Stimulated activated CD8-positive, alpha-beta memory T cell treated with anti-CD3 and anti-CD28 coated beads, Interleukin-4, amount 100 ng/mL, for 4 hours (primary cell): ENCODE measurements at places on chromosomes 7 and 10.
A peak's percentile ranks its signal among the peaks of the same experiment; 100 is the strongest.

DNA sequence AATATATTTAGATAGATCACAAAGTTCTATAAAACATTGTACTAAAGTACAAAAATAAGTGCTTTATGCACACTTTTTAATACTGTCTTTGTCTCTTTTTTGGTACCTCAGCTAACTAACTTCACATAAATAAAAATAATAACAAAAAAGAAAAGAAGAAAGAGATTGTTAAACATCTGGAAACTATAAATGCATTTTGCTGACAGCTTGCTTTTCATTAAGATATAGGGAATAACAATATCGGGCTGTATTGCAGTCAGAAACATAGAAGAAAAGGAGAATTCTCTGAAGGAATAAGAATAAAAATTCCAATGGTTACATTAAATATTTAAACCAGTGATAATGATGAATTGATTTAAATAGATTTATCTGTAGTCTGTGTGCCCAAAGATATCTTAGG is 59.9 kb downstream of the ASAH2B start:
- DNase-seq, result no peak

DNA sequence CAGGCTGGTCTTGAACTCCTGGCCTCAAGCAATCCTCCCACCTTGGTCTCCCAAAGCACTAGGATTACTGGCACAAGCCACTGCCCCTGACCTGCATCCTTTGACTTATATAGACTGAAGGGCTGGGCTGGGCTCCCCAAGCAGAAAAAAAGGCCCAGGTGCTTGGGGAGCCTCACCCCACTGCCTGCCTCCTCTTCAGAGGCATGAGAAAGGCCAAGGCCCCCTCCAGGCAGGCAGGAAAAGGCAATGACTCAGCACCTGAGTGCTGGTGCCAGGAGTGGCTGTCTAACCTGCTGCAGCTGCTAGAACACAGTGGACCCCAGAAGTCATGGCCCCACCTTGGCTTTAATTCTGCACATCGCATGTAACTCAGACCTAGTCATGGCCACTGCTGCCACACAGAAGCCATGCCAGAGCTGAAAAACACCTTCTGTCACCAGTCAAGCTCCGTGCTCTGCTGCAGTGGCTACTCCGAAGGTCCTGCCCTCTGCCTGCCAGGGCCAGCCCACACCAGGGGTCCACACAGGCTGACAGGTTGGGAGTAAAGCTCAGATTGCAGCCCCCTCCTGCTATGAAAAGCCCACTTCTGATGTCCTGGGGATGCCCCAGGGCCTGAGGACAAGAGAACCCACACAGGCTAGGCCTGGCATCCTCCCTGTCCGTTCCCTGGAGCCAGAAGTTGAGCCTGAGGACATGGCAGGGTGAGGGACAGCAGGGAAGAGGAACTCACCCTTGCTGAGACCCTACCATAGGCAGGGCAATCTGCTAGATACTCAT is 48.5 kb downstream of the GRID1 start:
- DNase-seq, result no peak

DNA sequence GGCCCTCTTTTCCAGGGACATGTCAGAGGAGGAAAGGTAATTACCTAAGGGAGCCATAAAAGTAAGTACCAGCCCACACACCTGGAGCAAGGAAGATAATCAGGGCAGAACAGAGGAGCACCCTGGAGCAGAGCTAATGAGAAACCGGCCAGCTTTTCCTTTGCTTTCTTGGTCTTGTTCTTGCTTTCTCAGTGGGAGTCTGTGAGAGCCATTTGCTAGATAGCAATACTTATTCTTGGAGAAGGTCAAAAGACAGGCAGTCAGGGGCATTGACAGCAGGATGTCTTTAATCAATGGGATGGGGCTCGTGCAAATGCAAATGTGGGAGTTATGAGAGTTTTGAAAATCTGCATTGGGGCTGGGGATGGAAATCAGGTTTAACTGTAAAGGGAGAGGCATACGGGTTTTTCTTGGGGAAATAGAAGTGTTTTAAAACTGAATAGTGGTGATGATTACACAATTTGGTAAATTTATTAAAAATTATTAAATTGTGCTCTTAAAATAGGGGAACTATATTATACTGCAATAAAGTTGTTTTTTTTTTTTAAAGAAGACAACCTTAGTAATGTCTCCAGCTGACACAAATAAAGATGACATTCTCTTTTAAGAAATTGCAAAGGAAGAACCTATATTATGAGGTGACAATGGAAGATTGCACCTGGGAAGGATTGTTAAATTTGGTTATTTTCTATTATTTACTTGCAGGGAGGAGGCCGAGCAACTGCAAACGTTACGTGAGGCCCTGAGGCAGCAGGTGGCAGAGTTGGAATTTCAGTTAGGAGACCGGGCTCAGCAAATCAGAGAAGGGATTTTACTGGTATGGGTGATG is 35.6 kb upstream of the PPP1R17 start:
- DNase-seq, result no peak

DNA sequence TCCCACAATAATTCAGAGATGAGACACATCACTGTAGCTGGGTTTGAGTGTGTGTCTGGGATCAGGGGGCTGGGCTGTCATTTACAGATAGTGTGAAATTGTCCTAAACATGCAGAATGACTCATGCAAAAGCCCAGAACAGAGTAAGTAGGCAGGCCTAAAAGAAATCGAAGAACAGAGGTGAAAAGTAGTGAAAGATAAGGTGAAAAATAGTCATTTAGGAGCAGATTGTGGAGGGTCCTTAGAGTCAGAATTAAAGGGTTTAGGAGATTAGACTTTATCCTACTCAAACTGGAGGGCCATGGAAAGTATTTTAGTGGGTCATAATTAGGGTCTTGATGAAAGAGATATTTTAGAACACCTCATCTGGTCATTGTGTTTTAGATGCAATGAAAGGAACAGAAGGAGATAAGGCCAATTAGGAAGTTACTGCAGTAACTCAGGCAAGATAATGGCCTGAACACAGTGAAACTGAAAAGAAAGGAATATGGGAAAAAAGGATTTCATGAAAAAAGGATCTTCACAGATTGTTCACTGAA is 58.3 kb upstream of the NEBL start:
- DNase-seq, result no peak

DNA sequence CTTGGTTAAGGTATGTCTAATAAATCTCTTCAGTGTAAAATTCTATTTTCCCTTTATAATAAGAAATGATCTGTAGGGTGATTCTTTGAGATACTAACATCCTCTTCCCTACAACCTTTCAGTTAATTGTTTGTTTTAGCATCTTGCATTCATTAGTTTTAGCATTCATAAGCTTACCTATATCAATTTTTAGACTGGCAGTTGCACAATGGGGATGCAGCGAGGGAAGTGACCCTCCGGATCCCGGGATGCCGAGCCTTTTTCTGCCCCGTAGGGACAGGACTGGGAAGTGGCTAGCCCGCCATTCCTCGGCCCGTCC is 508 bp upstream of the KIF20B start:
- no peak for DNase-seq

DNA sequence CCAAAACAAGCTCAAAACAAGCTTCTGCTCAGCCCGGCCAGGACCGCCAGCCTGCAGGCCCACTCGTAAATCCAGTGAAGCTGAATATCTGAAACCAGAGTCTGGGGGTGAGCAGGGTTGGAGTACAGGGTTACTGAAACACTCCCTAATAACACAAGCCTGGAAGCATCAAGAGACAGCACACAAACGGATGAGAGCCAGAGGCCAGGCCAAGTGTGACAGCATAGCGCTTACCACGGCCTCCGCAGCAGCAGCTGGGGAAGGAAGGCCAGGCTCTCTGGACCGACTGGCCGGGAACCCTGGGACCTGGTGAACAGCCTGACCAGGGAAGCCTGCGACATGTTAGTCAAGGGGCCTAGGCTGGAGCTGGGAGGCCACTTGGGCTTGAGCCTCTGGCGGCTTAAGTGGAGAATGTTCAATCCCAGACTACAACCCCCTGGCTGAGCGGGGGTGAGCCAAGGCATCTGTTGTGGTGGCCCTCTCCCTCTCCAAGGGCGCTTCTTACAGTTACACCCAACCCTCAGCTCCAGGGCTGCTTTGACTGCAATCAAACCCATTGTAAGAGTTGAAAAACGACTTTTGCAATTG is 21.7 kb upstream of the RNF32 start:
- DNase-seq, result no peak

DNA sequence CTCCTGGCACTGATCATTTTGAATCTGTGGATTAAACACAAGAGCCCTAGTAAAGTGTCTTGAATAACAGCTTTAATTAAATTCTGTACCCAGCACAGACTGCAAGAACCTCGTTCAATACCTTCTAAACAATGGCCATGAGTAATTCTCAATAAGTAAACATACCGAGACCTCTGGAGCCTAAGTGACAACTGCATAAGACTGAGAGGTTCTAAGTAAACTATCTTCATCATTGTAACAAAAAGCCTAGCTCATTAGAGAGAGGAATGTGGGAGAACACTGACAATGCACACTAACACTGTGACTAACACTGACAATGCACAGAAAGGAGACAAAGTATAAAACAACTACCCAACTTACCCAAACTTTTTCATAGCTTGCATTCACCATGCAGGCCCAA is 117.4 kb downstream of the ELAPOR2 start:
- DNase-seq, result no peak

GRCh38 chr7:68671046-68671445 is 927.2 kb upstream of the AUTS2 start:
- DNase-seq, result no peak

DNA sequence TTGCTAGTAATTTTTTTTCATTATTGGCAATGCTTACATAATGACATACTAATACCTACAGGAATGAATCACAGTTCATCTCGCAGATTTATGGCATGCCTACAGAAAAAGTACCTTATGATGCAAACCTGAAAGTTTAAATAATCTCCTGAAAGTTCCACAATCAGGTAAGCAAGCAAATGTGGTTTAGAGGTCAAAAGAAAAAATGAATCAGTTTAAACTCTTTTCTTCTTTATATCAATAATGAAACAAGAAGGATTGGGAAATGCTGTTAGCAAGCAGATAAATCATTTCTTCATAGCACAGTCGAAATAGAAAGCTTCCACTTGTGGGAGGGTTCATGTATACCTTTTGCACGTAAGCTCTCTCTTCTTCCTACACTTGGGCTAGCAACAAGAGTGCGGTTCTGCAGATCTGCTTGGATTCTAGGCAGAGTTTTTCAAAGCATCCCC is 53.7 kb upstream of the MTPN start:
- no peak for DNase-seq

DNA sequence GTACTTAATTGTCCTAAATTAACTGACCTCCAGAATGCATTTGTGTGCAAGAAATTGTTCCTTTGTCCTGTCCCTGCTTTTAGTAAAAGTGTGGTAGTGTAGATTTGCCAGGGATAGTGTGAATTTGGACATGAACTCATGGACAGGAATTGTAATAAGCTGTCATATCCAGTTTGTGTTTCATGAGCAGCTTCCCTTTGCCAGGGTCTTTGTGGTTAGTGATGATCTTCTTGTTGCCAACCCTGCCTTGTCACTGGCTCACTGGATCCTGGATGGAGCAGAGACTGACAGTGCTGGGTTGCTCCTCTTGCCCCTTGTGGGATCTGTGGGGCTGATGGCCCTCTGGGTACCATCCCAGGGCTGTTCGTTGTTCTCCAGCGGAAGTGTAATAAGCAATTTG is 110.1 kb downstream of the CCNY start:
- DNase-seq, result no peak

GRCh38 chr7:26857506-26858240 is 6.7 kb downstream of the SKAP2 start:
- DNase-seq, result no peak

- no peak for DNase-seq
These were observed 17.4 kb downstream of the TECPR1 start for GRCh38 chr7:98234429-98235147.

GRCh38 chr10:57905861-57906260 is 361.8 kb downstream of the IPMK start:
- DNase-seq, result no peak

DNA sequence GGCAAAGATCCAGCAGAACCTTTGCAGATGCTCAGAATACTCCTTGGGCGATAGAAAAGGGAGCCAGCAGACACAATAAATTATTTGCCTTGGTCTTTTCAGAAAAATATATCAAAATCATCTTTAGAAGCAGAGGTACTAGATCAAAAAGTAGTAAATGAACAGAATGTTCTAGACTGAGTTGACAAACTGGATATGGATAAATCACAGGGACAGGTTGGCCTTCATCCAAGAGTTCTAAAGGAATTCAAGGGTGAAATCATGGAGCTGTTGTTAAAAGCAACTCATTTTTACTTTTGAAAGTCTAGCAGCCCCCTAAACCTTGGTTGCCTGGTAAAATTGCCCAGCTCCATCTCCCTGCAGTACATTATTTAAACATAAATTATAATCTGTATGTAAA is 99.1 kb downstream of the PLCE1 start:
- no peak for DNase-seq

DNA sequence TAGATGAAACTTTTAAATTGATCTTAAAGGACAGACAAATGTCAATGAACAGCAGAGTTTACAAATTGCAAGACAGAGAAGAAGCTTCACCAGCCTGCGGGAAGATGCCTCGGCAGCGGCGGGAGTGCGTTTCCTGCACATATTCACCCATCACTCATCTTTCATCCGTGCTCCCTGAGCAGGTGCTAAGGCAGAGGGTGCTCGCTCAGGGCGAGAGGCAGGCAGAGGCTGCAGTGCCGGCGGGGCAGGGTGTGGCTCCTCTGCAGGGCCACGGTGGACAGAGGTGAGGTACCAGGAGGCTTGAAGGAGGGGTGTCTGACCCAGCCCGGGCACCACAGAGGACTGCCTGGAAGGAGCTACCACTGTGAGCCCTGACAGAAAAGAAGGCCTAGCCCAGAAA is 155.2 kb upstream of the PPP2R2D start:
- DNase-seq, result no peak

DNA sequence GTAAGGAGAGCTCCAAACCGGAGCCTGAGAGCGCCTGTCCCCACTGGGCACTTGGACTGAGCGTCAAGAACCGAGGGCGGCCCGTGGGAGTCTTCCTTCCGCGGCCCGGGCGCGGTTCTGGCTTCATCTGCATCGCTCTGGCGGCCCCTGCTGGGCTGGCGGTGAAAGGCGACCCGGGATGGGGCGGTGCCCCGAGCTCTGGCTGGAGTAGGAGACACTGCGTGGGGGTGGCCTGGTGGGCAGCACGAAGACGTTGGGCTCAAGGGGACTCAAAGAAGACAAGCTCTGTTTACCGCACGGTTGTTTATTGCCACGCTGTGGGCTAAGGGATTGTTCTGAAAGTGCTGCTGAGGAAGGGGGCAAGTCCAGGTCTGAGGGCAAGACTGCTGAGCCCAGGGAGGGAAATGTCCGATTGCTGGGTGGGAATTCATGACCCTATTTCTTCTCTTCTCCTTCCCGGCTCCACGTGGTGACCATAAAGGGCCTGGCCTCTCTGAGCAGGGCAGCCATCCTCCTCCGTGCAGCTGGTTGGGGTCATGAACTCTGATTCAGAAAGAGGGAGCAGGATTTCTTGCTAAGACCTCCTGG is 29.8 kb downstream of the PLAU start:
- peak; percentile 61 for DNase-seq

- no peak for DNase-seq
These were observed 98.6 kb upstream of the RPA3 start for GRCh38 chr7:7816816-7817536.

DNA sequence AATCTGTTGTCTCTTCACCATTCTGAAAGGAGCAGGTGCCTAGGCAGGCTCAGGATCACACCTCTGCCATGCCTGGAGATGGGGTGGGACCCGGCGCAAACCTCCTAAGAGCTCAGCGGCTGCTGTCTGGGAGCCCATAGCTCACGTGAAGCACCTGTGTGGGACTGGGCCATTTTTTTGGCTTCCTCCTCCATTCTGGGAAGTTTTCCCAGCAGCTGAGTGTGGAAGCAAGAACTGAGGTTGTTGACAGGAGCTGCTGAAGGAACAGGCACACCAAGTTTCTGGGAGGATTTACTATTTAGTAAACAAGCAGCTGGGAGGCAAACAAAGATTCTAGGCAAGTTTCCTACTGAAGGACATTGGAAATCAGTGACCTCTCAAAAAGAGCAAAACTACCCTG is 77.3 kb downstream of the FAM13C start:
- DNase-seq, result no peak

- no peak for DNase-seq
These were observed 87.4 kb downstream of the FAM107B start for GRCh38 chr10:14687340-14687739.
